ENCODE measurements at places on chromosomes 4 and X.

DNA sequence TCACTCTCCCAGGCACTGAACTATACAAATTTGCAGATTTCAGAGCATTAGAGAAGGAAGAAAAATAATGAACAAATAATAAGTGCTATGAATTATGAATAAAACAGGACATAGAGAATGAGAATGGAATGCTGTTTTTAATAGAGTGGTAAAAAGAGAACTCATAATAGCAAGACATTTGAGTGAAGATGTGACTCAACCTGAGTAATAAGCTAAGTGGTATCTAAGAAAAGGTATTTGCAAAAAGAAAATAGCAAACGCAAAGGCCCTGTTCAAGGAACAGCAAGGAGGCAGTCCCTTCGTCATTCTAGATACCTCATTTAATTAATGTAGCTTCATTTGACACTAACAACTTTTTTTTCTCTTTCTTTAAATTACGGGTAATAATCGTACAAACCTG lies 1910.0 kb upstream of the TENM3 start:
- DNase-seq, result no peak

DNA sequence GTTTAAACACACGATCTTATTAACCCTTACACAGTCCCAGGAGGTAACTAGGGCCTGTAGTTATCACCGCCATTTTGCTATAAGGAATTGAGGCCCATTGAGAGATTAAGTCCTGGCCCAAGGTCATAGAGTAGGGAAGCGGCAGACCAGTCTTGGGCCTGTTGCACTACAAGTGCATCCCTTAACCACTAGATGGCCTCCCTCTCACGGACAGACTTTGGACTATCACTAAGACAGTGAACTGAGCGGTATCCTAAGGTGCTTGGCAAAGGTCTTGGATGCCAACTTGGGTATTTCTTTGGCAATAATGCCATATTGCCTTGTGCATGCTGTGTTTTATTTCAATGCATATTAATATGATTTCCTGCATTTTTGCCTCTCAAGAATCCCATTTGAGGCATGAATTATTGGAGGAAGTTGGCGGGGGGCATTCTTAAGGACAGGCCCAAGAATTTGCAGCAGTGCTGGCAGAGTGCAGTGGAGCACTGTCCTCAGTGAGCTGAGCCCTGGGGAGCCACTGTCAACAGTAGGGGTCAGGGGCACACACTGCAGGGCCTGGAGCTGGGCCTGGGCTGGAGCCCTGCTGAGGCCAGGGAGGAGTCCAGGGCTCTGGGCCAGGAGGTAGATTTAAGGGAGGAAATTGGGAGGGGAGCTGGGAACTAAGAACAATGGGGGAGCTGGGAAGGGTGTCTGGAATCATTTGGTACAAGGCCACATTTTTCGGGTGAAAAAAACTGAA lies 147.4 kb downstream of the SMIM20 start:
- no peak for DNase-seq

GRCh38 chr4:140809676-140810075 lies 53.5 kb upstream of the TBC1D9 start:
- no peak for DNase-seq

DNA sequence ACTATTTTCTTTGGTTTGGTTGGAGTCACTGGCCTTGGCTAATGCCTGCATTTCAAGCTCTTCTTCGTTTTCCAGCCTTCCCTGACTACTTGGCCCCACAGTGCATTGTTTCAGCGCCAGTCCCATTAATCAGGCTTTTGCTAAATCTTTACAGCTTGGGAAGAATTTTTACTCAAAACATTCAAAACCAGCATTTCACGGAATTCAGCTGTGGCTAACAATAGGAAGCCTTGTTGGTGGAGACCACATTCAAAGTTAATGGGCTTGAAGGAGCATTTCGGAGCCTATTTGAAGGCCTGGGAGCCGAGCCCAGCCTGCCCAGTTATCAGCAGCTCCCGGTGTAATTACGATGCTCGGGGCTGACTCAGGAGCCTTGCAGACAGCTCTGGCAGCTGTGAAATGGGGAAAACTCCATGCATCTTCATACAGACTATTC lies 30.8 kb upstream of the VCX2 start:
- no peak for DNase-seq

- DNase-seq, result no peak
Observed at GRCh38 chr4:121266982-121267381, 102.9 kb upstream of the TNIP3 start.

- DNase-seq, result no peak
Observed at GRCh38 chr4:68349279-68349648, 626 bp downstream of the YTHDC1 start.

- no peak for DNase-seq
Observed at GRCh38 chr4:141302924-141303323, 82.2 kb downstream of the ZNF330 start.

GRCh38 chr4:174449944-174450785 lies 72.1 kb downstream of the HPGD start:
- DNase-seq, result no peak

GRCh38 chrX:130523460-130524394 lies 121.9 kb downstream of the RBMX2 start:
- no peak for DNase-seq

DNA sequence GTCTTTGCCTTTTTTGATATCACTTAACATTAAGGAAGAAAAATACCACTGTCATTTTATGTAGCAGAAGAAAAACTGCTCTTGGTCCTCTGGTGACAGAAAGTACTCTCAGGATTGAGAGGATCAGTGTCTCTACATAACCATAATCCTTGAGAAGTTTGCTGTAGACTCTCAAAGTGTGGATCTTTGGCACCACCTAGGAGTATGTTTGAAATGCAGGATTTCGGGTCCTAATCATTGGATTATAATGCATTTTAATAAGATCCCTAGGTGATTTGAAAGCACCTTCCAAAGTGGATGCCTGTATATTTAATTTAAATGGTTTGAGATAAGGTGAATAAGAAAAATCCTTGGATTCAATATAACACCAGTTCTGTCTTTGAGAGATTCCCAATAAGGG lies 23.2 kb downstream of the MOB1B start:
- no peak for DNase-seq

- no peak for DNase-seq
Observed at GRCh38 chrX:45524805-45525204, 324.1 kb upstream of the DIPK2B start.

DNA sequence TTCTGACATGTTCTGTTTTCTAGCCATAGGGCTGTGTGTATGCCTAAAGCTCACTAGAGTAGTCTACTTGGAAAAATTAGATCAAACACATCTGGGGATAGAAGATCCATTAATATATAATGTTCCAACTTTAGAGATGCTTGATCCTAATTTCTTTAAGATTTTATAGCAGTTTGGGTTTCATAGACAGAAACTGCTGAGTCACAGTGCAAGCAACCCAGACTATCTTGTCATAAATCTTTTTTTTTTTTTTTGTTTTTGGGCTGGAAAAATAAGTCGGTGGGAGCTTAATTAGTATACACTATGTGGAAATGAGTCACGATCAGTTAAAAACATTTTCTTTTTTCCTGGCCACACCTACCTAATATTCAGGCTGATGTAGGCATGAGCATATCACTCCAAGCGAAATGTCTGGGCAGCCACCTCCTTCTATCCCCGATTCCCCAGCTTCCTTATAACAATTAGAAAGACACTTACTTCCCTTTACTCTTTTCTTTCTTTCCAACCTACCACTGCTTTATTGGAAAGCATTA lies 58.2 kb upstream of the CASK start:
- no peak for DNase-seq

DNA sequence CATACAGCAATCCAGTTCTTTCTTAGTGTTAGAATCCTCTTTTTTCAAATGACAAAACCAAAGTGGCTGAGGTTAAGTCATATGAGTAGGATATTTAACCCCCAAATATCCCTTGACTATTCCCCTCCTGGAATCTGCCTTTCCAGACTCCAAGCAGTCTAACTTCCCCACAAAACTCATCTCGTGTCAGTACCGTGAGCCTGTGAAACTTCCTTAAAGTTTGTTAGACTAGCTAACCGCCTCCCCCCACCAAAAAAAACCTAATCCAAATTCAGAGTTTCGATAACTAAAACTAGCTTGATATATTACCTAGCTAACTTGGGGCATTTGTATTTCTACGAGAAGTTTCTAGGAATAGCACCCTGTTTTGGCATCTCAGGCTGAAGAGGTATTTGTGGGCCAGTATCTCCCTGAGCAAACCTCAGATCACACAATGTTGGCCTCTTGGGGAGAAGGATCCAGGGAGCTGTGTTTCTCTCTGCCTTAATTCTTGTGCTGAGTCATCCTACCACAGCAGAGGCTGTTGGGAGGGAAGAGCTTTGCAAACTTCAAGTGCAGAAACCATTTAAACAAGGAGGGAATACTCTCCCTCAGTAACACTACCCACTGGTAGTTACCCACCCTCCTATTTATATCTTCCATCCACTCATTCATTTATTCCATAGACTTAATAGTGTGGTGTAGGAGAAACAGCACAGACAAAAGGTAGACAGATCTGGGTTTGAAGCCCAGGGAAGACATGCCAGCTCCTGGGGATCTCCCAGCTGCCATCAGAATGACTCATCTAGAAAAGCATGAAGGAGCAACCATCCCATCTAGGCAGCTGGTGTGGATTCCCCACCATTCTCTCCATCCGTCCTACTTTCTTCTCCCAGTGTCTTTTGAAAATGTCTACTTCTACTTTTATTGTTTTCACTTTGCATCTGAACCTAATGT lies 39.3 kb upstream of the TXK start:
- no peak for DNase-seq

GRCh38 chr4:26000274-26000950 lies 86.4 kb downstream of the SMIM20 start:
- no peak for DNase-seq

GRCh38 chr4:11614426-11614825 lies 185.7 kb upstream of the HS3ST1 start:
- DNase-seq, result no peak

DNA sequence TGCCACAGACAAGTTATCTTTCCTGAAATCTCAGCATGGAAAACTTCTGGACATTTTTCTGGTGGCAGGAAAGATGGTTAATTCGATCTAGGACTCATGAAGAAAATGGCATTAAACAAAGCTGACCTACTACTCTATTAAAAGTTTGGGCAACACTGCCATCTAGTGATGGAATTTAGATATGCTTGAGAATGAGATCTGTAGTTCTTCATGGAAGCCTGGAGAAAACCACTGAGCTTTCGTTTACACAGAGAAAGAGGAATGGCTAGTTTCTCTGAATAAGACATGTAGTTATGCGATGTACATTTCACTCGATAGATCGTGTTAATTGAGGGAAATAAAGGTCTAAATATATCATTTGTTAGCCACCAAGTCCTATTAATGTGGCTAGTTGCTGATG lies 51.7 kb upstream of the CHRDL1 start:
- no peak for DNase-seq

DNA sequence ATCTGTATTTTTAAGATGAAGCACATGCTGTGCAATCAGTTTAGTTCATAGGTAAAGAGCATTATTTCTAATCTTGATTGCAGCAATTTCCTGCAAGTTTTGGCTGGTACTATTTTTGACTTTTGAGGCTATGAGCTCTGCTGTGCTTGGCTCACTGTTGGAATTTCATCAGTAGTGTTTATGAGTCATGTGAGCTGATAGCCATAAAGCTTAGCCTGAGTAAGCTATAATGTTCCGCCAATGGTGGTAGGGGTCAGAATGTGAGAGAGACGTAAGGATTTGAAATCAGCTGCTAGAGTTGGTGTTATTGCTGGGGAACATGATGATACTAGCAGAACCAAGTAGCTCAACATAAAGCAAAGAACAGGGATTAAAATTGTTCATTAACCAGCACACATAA lies 590.9 kb upstream of the GNPDA2 start:
- no peak for DNase-seq

DNA sequence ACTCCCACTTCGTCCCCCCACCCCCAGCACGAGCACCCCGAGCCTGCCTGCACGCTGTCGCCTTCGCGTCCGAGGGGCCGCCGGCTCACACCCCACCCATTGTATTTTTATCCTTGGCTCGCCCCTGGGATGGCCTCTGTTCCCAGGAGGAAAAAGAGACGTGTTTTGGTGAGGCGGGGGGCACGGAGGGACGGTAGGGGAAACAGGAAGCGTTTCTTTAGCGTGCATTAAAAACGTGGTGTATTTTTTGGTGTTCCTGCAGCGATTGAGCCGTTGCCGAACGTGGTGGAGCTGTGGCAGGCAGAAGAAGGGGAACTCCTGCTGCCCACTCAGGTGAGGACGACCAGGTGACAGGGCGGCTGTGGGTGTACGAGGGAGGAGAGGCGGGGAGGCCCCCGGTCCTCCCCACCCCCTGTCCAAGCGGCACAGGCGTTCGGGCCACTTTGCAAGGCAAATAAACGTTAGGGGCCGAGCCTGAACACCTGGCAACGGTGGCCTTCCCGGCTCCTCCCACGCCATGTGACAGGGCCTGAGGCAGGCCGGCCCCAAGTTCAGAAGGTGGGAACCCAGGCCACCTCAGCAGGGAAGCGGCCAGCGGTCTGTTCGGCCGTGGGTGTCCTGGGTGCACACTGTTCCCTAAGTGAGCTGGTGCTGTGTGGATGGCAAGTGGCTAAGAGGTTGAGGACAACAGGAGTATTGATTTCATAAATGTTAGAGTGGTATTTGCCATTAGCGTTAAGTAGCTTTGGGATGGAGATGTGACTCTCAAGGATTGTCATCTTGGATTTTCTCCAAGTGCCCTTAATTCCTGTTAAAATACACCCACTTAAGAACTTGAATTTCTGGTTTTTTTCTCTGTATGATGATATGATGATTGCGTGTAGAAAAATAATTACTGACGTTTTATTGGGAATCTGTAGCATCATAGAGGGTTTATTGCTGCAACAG lies 1.1 kb downstream of the TMEM131L start:
- no peak for DNase-seq

- no peak for DNase-seq
Observed at GRCh38 chr4:39227906-39228305, 45.6 kb downstream of the WDR19 start.

- DNase-seq, result peak; percentile 40
Observed at GRCh38 chr4:131426023-131426758, 1722.9 kb upstream of the PCDH10 start.

DNA sequence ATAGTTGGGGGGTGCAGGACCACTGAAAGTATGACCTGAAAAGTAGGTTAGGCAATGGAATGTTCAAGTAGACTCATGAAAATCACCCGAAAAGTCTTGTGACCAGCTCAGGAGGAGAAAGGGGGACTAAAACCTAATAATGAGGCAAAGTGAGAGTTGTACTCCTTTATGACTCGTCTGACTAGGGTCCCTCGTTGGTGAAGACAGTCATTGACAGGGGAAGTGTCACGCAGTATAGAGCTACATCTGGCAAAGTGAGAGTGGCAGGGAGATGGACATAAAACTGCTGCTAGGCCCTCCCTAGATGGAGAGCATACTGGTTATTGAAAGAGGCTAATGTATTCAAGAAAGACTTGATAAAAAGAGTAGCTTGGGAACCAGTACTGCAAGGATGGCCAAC lies 20.5 kb downstream of the OTUD6A start:
- DNase-seq, result no peak

DNA sequence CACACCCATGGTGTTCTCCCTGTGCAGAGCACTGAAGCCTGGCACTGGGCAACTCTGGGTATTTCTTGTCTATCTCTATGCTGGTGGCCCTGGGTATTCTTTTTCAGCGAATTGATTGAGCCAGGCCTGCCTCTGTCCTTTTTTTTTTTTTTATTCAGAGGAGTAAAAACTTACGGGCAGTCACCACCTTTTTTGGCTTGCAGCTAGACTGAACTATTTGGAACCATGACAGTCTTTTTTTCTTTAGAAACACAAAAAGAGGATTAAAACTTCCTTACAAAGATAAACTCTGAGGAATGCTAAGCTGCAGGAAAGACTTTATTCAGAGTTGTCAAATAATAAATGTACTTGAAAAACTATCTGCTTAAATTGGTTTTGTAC lies 119.2 kb upstream of the STIM2 start:
- DNase-seq, result no peak

Data from SIG-M5 (cell line).